ENCODE measurements at places on chromosomes 1 and 21. TPM values are rescaled to one million over a fixed set of nuclear protein-coding genes. Genes with fewer than 3 reads are reported as not detected.

DNA sequence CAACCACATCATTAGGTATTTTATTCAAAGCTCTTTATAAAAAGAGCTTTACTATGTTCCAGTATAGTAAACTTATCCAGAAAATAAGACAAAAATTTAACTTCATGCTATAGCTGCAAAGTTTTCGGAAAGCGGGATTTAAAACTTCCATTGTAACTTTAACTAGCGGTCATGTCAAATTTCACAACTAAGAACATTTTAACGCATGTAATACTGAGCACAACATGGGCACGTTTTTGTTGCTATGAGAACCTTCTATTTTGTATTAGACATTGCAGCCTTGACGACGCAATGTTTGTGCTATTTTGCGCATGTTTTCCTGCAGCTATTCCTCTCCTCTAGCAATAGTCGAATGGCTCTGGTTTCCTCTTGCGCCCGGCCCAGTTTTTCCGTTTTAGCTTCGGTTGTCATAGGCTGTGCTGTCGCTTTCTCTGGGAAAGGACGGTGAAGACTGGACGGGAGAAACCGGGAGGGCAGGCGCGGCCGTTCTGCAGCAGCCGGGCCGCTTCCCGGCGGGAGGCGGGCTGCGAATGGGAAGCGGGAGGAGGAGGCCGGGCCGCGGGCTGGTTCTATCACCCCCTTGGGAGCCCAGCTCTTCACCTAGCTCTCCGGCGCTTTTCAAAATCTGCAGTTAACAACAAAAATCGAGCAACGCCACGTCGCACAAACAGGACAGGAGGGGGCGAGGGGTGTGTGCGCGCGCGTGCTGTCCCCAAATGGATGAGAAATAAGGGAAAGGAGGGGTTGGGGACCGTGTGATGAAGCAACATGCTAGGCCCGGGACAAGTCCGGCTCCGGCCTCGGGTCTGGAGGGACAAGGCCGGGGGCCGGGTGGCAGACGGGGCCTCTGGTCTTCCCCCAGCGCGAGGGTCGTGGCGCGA is 105.3 kb upstream of the HNRNPU start:
- peaks cover 6% of the 10 kb centered on the region for H3K4me1 ChIP-seq
- H3K27me3 ChIP-seq = no peaks in the 10 kb centered on the region
- H3K27ac ChIP-seq = peak overlapping the region; percentile 99
- peak; percentile 84 for DNase-seq

DNA sequence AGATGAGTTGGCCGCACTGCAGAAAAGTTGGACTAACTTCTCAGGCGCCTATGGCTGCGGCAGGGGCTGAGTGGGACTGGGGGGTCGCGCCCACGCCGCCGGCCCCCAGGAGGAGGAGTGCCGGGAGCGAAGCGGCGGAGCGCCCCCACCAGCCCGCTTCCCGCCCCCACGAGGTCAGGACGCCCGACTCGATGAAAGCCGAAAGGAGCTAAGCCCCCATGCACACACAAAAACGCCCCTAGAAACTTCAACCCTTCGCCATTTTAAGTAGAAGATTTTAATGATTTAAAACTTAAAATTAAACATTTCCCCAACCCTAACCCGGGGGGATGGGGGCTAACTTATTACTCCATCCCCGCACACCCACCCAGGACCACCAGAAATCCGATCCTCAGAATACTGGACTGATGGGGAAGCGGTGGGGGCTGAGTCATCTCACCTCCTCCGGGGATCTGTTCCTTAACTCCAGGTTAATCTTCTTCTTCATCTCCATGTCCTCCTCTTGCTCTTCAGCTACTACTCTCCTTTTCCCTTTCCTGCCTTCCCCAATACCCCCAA is 539 bp downstream of the ANP32E start:
- H3K4me3 ChIP-seq = peak overlapping the region; percentile 94
- H3K27ac ChIP-seq = peak overlapping the region; percentile 94
- H3K27me3 ChIP-seq = no peaks in the 10 kb centered on the region
- peaks cover 6% of the 10 kb centered on the region for H3K4me1 ChIP-seq
- peak; percentile 46 for DNase-seq

DNA sequence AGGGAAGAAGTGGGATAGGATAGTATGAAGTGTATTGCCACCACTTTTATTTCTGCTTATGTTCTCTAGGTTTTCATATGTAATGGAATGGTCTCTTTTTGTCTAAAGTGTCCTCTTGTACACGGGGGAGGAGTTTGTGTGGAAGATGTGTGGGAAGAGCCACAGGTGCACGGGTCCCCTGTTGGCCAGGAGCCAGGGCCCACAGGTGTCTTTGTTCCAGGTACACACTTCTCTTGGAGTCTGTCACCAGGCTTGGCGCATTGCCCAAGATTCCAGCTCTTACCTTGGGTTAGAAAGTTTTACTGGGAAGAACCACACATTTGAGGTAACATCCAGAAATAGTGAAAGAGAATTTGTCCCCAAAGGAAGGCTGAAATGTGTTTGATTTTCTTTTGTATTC is 10.5 kb downstream of the TENT5C start:
- no peak overlapping the region for H3K27ac ChIP-seq
- H3K27me3 ChIP-seq = no peaks in the 10 kb centered on the region
- no peaks in the 10 kb centered on the region for H3K36me3 ChIP-seq
- H3K4me3 ChIP-seq = no peak overlapping the region

DNA sequence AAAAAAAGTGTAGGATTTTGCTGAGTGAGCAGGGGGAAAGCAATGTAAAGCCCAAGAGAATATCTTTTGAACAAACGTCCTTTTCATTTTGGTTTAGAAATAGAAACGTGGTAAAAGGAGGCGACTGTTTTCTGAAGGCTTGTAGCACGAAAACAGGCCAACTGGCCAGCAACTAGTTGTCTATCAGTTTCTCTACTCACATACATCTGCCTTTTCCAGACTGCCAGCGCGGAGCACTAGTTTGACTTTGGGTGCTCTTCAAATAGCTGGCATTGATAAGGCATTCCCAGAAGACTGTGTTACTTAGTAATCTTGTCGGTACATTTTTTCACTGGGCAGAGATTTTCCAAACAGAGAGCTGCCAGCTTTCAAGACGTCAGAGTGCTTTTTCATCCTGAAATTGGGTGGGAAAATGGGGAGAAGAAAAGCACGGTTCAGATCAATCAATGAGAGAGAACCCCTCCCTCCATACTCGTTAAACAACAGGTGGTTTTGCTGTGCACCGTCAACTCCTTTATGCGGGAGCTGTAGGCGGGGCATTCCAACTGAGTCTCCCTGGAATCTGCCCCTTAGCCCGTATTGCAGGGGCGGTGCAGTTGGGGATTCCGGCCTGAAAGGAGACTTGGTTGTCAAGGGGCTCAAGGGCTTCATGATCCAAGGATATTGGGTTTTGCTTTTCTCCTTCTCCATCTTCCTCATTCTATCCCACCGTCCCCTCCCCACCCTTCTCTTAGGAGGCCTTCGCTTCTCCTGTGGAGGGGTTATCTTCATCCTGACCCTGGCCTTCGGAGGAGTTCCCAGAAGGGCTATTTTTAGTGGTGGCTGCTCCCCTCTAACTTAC is 884 bp upstream of the LRRC8C start:
- H3K4me1 ChIP-seq = no peaks in the 10 kb centered on the region
- DNase-seq = peak; percentile 27
- H3K27ac ChIP-seq = peak overlapping the region; percentile 95
- no peaks in the 10 kb centered on the region for H3K27me3 ChIP-seq

The DRAXIN gene
- total RNA-seq = 0.41 TPM
